NCI-H1048 (cell line): ENCODE measurements at places on chromosomes 7 and 10.

GRCh38 chr7:90715067-90715466, 118.9 kb downstream of the CDK14 start:
- DNase-seq, result no peak

DNA sequence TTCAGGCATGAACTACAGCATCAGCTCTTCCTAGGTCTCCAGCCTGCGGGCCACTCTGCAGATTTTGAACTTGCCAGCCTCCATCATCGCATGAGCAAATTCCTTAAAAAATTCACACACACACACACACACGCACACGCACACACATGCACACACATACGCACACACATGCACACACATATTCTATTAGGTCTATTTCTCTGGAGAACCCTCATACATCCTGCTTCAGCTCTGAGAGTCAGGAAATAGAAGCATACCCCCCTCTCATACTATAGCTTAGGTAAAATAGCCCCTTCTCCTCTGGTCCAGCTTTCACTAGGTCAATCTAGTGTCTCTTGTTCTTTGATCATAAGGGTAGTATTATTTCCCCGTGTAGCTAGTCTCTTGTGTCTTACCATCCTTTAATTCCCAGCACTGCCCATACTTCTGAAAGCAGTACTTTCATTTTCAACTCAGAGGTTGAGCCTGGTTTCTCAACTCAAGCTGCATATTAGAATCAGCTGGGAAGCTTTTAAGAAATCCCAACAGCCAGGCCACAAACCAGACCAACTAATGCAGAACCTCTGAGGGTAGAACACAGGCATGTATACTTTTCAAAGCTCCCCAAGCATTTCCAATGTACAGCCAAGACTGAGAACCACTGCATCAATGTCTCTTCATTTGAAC, 30.9 kb upstream of the ITGB8 start:
- no peak for DNase-seq

DNA sequence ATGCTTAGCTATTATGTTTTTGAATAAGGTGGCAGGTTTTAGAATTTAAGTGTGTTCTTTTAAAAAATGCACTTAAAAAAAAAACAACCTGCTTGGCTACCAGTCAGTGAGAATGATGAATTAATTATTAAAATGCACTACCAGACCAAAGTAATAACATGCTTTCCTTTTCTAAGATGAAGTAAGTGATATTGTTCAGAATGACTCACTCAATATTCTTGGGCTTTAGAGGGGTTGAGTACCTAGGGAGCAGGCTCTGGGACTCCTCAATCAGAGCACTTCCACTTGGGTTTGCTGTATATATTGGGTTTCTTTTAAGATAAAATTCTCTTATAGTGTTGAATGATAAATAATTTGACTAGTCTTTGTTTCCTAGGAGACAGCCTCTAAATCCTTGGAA, 8.6 kb downstream of the STAM start:
- no peak for DNase-seq

DNA sequence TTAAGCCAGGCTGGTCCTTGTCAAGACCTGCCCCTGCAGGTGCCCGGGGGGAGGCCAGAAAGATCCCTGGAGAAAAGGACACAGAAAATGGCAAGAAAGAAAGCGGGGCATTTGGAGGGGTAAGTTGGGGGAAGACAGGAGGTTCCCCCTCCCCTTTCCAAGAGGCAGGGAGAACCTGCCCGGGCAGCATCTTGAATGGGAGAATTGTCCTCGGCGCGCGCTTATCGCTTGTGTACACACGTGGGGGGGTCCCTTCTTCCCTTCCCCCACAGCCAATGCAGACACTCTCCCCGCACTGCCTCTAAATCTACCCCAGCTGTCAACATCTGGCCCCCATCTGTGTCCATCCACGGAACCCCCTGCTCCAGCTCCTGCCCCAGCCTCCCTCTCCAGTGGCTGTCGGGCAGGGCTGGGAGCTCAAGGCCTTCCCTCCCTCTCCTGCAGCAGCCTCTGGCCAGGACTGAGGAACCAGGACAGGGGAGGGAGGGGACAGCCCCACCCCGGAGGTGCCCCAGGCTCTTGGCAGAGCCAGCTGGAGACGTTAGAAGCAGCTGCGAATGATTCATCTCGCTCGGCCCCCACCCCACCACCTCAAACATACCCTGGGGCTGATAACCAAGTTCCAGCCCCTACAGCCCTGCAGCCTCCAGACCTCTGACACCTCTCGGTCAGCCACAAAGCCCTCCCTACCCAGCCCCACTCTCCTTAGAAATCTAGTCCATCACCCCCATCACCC, 25.3 kb downstream of the EPHB4 start:
- no peak for DNase-seq

- peak; percentile 55 for DNase-seq
Measured at GRCh38 chr10:3623746-3624145, 161.3 kb downstream of the KLF6 start.

DNA sequence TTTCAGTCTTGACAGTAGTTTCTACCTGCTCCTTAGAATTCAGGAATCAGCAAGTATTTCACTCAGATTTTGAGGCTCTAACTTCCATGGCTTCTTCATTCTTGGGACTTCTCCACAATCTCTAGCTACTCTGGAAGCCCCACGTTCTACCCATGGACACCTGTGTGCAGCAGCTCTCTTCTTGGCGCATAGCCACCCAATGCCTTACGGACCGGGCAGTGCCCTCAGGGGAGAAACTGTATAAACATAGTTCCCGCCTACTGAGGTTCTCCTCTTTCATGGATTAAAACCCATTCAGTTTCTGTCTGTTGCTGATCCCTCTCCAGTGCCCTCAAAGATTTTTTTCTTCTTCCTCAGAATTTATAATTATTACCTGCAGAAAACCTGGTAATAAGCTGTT, 177.1 kb downstream of the SORCS1 start:
- DNase-seq, result no peak

GRCh38 chr7:2668401-2668800, 19.6 kb upstream of the AMZ1 start:
- no peak for DNase-seq

- no peak for DNase-seq
Measured at GRCh38 chr7:45661302-45661995, 87.3 kb downstream of the ADCY1 start.

- no peak for DNase-seq
Measured at GRCh38 chr10:61285749-61286148, 167.4 kb downstream of the TMEM26 start.

GRCh38 chr10:121288011-121288410, 310.2 kb downstream of the FGFR2 start:
- no peak for DNase-seq

DNA sequence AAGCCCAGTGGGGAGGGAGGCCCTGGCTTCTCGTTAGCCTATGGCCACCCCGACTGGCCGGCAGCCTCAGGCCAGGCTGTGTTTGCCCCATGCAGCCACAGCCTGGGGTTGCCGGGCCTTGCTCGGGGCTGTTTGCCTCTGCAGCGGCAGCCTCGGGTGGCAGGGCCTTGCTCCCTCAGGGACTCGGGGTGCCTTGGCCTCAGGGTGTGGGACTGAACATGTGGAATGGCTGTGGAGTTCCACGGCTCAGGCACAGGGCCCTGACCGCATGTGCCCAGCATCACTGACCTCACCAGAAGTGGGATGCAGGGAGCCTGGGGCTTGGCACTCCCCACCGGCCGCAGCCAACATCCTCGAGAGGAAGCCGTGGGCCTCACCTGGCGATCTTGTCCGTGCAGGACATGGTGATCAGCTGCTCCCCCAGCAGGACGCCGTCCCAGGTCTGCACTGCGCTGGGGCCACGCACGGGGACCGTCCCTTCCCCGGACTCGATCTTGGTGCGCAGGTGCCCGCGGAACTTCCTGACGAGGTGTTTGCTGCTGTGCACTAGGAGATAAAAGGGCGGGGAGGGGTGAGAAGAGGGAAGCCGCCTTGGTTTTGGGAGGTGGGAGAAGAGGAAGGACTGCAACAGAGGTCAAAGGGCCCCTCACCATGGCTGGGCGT, 160.5 kb downstream of the WDR37 start:
- DNase-seq, result no peak

- no peak for DNase-seq
Measured at GRCh38 chr7:117118579-117119180, 165.4 kb downstream of the ST7 start.

DNA sequence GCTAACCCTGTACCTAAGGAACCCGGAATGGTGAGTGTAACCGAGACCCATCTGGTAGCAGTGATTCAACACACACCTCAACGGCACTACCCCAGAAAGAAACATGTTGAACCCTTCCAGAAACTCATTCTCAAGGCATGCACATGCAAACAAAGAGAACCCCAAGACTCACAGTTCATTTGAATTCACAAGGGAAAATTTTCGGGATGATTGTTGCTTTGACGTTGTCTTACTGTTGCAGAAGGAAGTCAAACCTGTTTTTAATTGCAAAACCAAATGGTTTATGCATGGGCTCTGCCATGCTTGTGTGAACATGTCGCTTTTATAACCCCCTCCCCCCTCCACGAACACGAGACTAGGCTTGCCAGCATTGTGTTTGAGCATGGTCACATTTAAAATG, 539.7 kb downstream of the GATA3 start:
- DNase-seq, result no peak

DNA sequence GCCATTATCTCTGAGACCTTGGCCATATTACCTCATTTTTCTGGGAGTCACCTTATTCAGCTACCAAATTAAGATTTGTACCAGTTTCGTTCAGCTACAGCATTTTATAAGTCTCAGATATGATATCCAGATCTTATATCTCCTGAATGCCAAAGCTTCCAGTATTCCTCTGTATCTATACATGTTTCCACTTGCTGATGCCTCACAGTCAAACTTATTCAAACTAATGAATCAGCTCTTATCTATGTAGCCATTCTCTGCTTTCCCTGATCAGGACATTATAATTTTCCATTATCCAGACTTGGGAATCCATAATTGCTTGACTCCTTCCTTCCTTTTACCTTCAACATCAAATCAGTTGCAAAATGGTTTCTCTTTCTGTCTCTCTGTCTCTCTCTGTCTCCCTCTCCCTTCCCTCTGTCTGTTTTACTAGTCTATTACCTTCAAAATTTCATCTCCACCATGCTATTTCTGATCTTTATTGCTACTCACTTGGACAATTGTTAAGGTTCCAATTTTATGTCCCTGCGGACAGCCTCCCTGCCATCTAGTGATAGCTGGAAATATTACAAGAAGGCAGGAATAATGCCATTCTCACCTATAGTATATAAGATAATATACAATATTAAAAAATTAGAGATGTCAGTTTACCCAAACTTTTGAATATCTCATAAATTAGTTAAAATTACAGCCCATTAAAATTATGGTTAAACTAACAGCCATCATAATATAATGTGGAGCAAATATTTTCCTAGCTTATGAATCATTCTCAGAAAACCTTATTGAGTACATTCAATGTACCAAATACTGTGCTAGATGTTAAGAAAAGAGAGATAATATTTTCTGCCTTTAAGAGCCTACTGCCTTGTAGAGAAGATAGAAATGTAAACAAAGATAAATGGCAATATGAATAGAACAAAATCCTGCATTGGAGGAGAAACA, 89.8 kb downstream of the PCLO start:
- DNase-seq, result no peak

DNA sequence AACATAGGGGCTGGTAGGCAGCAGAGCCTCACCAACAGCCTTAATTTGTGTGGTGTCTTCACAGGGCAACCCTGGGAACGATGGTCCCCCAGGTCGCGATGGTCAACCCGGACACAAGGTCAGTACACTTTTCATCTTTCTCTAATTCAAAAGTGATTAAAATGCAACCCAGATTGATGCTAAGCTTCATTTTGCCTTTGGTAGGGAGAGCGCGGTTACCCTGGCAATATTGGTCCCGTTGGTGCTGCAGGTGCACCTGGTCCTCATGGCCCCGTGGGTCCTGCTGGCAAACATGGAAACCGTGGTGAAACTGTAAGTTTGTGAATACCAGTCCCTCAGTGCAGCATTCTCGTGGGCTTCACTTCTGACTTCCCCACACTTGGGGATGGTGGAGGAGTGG, 30.9 kb downstream of the COL1A2 start:
- no peak for DNase-seq

GRCh38 chr10:77835669-77836086, 90.9 kb downstream of the DLG5 start:
- DNase-seq, result no peak
